ENCODE measurements at places on chromosomes 2 and 18. TPM values are rescaled to one million over a fixed set of nuclear protein-coding genes. Genes with fewer than 3 reads are reported as not detected.

DNA sequence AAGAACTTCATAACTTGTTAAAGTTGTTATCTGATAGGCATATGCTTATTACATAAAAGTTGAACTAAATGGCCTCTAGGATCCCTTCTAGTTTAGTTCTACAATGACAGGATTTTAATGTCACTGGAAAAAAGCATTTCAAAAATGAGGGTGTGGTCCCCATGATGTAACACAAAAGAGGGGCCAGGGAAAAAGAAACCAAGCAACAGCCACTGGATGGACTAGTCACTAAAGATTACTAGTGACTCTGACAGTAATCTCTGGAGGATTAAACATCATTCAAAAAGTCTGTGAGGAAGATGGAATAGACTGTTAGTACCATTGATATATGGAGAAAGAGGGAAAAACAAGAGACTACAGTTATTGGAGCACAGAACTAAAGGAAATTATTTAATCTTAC is 22.6 kb downstream of the SEPTIN10 start:
- ATAC-seq = no peak

PREB gene
- total RNA-seq = 83.9 TPM

ASTL gene
- not detected for total RNA-seq

GRCh38 chr2:59288771-59289170 is 1047.6 kb upstream of the FANCL start:
- ATAC-seq = no peak

- no peak for ATAC-seq
Observed at GRCh38 chr2:58401936-58402335, 160.8 kb upstream of the FANCL start.

PLEKHH2 gene
- 25.6 TPM for total RNA-seq

GRCh38 chr18:58168993-58169392 is 125.0 kb downstream of the NEDD4L start:
- ATAC-seq = no peak

DNA sequence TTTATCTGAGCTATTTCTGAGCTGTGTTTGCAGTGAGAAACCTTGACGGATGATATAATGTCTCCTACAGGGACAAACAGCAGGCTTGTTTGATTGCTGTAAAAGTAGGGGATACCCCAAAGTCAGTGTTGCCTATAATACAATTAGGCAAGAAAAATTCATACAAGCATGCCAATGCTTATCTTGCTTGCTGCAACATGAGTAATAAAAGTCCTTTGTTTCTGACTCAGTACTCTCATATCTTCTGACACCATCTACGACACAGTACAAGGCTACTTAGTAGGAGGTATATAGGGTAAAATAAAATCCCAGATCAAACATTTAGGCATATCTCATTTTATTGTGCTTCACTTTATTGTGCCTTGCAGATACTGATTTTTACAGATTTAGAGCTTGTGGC is 33.0 kb downstream of the ERBB4 start:
- ATAC-seq = no peak

- ATAC-seq = peak; percentile 47
Observed at GRCh38 chr2:66574701-66575624, 140.0 kb downstream of the MEIS1 start.

SH3RF3 gene
- total RNA-seq = 10.1 TPM

CYS1 gene
- total RNA-seq = 42.7 TPM

DNA sequence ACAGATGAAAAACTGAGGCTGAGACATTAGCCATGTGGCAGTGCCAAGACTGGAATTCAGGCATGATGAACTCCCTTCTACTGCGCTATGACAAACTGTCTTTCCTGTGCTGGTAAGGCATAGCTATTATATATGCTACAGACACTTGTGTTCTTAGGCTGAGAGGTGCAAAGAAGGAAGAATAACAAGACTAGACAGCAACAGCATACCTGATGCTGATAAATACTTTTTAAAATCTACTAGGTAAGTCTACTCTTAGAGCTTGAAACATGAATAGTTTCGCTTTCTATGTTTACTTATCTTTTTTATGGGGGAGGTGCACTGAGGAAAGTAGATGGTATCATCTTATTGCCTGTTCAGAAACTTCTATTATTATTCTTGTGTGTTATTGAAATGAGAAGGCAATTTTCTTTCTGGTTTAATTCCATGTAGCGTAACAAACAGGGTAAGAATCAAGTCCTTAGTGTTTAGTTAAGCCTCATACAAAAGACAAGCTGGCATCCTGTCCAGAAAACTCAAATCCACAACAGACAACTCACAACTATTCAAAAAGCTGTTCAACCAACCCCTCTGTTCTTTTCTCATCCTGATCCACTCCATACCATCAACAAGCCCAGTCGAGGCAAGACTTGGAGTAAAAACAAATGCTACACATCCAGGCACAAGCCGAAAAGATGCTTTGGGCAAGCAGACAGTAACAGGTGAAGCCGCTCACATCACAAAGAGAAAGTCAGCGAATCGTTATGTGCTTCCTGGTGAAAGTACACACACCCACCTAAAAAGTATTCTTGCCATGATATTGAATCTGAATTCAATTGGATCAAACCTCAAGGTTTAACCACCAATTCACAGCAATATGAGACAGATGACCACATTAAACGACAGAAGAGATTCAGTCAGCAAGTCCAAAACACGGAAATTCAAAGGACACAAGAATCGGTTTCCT is 1.5 kb downstream of the TTC32 start:
- no peak for ATAC-seq

DNA sequence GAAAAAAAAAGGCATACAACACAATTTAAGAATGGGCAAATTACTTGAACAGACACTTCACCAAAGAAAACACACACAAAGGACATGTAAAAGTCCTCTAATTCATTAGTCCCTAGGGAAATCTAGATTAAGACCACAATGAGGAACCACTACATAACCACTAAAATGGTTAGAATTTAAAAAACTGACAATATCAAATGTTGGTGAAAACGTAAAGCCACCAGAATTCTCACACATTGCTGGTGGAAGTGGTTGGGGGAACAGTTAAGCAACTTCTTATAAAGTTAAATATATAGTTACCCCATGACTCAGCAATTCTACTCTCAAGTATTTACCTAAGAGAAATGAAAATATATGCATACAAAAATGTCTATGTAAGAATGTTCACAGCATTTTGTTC is 11.8 kb downstream of the RTN4 start:
- no peak for ATAC-seq

GRCh38 chr2:214569419-214570035 is 158.7 kb downstream of the VWC2L start:
- no peak for ATAC-seq

DNA sequence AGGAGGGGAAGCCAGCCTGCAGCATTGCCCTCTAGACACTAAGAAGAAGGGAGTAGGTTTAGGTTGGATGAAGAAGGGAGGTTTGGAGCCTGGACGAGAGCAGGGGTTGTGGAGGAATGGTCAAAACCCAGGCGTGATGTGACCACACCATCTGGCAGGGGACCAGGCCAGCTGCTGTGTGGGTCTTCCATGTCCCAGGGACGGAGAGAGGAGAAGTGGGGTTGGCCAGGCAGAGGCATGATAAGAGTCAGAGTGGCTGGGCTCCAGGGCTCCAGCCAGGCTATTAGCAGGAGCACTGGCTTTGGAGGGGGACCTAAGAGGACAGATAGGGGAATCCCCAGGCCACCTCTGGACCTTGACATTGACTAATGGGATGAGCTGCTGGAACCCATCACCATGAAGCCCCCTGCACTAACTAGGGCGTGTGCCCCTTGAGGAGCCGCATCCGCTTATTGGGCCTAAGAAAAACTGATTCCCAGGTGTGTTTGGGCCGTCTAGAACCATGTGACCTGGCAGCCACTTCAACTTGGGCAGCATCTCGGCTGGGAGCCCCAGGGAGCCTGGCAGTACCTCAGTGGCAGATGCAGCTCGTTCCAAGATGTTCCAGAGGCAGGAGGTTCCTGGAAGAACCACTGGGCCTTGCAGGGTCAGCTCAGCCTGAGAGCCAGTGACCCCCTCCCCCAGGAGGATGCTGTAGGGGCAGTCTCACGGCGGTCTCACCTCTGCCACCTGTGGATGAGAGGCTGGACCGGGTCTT is 235.1 kb downstream of the AGAP1 start:
- ATAC-seq = no peak

GRCh38 chr2:46142546-46143428 is 154.4 kb upstream of the EPAS1 start:
- no peak for ATAC-seq

ANKRD12 gene
- 137 TPM for total RNA-seq

DNA sequence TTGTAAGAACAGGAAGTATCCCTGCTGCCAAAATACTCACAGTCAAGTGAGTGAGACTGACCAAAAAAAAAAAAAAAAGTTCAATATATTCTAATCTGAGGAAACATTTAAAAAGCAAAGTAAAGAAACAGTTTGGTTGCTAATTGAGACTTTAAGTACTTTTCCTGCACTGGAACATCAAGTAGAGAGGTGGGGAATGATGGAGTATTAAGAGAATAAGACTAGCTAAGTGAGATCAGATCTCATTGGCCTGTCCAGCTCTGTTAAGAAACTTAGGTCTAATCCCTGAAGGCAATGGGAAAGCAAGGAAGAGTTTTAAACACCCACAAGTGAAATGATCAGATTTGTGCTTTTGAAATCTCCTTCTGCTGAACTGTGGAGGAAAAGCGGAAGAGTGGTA is 27.8 kb upstream of the MAP4K3 start:
- ATAC-seq = no peak

DNA sequence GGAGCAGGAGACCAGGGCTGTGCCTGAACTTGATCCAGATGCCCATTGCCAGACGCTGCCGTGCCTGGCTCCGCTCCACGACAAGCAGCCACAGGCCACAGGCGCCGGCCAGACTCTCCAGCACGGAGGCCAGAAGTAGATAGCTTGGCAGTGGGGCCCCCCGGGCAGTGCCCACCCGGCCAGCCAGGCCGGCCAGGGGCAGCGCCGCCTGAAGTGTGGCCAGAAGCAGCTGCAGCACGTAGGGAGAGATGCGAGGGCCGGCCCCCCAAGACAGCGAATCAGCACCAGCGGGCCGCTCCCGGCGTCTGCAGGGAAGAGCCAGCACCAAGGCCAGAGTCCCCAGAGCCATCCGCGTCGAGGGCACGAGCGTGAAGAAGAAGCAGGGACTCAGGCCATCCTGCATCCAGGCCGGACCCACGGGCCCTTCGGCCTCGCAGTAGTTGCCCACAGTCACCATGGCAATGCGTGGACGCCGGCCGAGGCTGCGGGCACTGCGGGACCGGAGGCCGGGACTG is 484 bp downstream of the ABCB6 start:
- peak; percentile 73 for ATAC-seq

- peak; percentile 38 for ATAC-seq
Observed at GRCh38 chr18:77132369-77133050, at the start of gene MBP. MBP (minus strand) TSS chr18:77132783; CDS start chr18:77105261, 27,522 bp downstream.

SMYD1 gene
- 2.0 TPM for total RNA-seq

DNA sequence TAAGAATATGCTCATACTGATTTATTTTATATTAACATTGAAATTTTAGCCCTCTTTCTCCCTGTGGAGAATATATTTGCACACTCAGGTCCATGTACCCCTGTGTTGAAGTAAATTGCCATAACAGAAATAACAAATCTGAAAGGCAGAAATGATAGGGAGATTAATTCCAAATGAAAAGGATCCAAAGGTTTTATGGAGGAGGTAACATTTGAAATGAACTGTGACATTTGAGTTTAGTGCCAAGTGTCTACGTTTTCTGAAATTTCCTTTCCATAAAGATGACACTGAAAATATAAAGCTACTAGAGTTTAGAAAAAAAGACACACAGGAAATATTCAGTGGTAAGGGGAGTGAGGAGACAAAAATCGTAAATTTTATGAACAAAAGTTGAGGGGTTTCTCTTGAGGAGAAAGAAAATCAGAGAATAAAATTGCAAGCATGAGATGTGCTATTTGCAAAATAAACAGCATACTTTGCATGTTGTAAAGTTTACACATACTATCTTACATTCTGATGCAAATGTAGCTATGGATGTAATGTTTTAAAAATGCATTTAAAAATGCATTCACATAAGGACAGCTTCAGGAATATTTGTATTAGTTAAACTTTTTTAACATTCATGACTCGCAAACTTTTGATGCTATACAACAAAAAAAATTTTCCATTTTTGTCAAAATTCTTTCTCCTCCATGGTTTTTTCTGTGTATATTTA is 69.5 kb downstream of the BAZ2B start:
- no peak for ATAC-seq

DNA sequence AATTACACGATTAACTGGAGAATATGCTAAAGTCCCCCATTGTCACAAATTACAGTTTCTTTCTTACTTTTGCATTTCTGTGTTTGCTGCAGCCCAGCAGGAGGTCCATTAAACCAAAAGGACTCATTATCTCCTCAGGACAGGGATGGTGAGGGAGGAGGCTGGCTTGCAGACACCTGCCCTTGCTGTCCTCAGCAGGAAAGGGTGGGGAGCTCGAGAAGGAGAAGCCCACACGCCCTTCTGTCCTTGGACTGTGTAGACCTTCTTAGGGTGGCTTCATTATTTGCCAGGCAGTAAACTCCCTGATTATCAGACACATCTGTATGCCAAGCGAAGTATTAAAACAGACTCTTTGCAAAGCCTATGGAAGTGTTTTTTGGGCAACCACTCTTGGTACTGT is 196.0 kb downstream of the LDLRAD4 start:
- no peak for ATAC-seq

- no peak for ATAC-seq
Observed at GRCh38 chr18:13793819-13794218, 30.1 kb upstream of the MC5R start.

DNA sequence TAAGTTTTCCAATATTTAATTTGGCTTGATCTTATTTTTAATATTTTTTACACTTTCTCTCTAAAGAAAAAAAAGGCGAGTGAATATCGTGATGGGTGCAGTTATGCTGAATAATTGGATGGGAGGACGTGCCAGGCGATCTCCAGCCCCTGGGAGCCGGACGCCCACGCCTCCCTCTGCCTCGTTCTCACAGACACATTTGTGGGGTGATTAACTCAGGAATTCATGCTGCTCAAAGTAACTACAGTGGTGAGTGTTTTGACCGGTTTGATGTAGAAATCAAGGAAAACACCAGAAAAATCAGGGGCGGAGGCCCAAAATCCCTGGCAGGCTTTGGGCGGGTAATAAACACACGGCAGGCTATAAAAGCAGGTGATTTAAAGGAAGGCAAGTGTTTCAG is 736.8 kb upstream of the SALL3 start:
- no peak for ATAC-seq

DNA sequence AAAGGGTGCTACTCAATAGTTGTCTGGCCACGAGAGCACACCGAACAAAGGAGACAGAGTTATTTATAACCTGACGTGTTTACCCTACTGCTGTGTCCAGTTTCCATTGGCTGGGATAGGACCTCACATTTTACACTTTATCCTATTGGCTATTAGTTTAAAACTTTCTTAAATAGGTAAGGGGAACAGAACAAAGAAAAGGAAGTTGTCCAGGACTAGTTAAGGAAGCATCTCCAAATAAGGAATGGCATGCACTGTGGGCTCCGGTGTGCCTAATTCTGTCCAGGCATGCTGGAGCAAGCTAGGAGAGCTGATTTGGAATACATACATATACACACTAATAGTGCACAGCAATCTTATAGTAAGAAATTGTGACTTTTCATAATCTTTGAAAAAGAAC is 72.2 kb downstream of the CAB39 start:
- ATAC-seq = no peak

HAAO gene
- 19.1 TPM for total RNA-seq

DNA sequence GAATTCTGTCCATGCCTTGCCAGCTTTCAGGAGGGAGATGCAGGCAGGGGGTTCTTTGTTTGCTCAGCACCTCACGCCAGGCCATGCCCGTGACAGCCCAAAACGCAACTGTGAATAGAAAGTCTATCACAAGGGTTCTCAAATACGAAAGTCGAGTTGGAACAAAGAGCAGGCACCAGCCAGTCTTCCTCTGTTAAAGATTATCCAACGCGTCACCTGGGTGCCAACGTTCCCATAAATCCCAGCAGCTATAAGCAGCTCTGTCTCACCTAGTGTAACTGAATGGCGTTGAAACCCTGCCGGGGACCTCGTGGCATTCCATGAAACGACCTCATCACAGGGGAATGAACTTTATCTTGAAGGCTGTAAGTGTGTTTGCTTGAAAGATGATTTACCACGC is 84.8 kb upstream of the GATA6 start:
- no peak for ATAC-seq

All from gastroesophageal sphincter (tissue), 4 donors.